Activated naive CD8-positive, alpha-beta T cell treated with anti-CD3 and anti-CD28 coated beads for 36 hours (primary cell): ENCODE measurements at places on chromosomes 11 and 22. TPM values are rescaled to one million over a fixed set of nuclear protein-coding genes. Genes with fewer than 3 reads are reported as not detected.

Gene CDHR5
- total RNA-seq, result not detected

Gene DAGLA
- 0.12 TPM for total RNA-seq

DNA sequence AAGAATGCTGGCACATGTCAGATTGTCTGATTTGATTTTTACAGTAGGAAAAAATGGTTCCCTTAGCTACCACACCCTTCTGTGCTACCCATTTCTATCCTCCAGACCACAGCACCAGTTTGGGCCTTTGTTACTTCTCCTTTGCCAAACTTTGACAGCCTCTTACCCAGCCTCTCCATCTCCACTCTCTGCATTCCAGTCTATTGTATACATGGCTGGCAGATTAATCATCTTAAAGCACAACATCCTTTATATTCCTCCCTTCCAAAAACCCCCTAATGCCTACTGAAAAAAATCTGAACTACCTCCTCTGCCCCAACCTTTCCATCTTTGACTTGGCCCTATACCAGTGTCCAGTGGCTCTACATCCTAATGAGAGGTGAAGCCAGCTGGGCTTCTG is 10.8 kb upstream of the PANX1 start:
- no peak overlapping the region for H3K27ac ChIP-seq
- no peak overlapping the region for H3K4me3 ChIP-seq
- DNase-seq, result no peak
- no peaks in the 10 kb centered on the region for H3K36me3 ChIP-seq
- H3K27me3 ChIP-seq, result peaks cover 15% of the 10 kb centered on the region

DNA sequence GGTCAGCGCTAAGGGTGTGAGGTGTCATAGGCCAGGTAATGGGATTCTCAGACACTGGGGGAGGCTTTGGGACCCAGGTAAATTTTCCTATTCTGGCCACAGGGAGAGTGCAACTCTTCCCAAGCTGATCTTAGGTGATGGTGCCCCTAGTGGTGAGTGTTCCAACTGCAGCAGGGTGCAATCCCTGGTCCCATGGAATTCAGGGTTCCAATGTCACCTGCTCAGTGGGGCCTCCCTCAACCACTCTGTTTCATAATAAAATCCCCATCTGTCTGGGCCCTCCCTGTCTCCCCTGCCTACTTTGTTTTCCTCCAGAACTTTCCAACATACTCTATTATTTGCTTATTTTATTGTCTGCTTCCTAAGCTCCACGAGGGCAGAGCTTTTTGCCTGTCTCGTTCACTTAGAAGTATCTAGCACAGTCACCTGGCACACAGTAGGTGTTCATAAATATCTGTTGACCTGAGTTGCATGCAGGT is 2.9 kb upstream of the SGSM1 start:
- no peaks in the 10 kb centered on the region for H3K4me1 ChIP-seq
- H3K4me3 ChIP-seq, result no peak overlapping the region
- peaks cover 13% of the 10 kb centered on the region for H3K27me3 ChIP-seq
- H3K27ac ChIP-seq, result no peak overlapping the region

Gene MYBPC3
- not detected for total RNA-seq

DNA sequence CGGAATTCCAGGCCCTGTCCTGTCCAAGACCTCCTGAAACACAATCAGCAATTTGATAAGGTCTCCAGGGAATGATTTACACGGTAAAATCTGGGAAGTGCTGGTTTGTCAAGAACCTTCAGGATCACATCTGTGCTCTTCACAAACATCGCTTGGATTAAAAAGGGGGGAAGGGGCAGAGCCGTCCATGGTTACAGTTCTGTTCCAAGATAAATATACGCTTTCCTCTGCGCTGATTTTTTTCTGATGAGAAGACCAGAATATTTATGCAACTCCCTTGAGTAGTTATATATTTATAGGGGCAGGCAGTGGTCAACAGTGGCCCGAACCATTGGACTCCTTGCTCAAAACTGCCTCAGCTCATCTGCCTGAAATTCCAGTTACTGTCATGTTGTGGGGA is 9.2 kb upstream of the APOL5 start:
- no peak overlapping the region for H3K27ac ChIP-seq
- H3K27me3 ChIP-seq, result peaks cover 5% of the 10 kb centered on the region
- peaks cover 5% of the 10 kb centered on the region for H3K36me3 ChIP-seq
- no peak for DNase-seq
- no peak overlapping the region for H3K4me3 ChIP-seq

Gene UBQLNL
- not detected for total RNA-seq

- no peak for DNase-seq
- peaks cover 27% of the 10 kb centered on the region for H3K4me1 ChIP-seq
- no peak overlapping the region for H3K27ac ChIP-seq
- no peaks in the 10 kb centered on the region for H3K27me3 ChIP-seq
Measured at GRCh38 chr11:64919627-64920026, 2.6 kb upstream of the ATG2A start.

Gene RFPL2
- total RNA-seq, result not detected

DNA sequence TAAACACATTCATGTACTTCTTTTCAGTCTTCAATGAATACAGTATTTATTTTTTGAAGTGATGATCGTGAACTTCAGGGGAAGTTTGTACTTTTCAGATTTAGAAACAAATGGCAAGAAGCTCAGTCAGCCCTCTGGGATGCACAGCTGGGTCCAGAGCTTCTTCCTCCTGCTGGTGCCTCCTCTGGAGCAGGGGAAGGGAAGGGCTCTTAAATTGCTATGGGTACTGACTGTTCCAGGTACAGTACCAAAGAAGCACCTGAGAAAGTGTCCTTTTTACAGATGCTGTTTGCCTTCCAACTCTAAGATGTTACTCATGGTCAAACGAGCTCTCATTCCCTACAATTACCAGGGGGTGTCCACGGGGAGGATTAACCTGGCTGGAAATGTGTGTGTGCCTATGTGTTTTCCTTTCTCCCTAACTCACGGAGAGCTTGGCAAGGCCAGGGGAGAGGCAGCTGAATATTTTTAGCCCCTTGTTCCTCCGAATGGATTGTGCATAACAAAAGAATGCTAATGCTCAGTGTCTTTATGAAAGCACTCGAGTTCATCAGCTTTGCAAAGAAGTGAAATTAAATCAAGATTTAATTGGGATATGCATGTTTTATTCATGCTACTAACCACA is 313.7 kb upstream of the CADM1 start:
- H3K4me3 ChIP-seq, result no peak overlapping the region
- DNase-seq, result no peak
- no peak overlapping the region for H3K27ac ChIP-seq
- peaks cover 3% of the 10 kb centered on the region for H3K27me3 ChIP-seq

Gene HPX
- not detected for total RNA-seq

DNA sequence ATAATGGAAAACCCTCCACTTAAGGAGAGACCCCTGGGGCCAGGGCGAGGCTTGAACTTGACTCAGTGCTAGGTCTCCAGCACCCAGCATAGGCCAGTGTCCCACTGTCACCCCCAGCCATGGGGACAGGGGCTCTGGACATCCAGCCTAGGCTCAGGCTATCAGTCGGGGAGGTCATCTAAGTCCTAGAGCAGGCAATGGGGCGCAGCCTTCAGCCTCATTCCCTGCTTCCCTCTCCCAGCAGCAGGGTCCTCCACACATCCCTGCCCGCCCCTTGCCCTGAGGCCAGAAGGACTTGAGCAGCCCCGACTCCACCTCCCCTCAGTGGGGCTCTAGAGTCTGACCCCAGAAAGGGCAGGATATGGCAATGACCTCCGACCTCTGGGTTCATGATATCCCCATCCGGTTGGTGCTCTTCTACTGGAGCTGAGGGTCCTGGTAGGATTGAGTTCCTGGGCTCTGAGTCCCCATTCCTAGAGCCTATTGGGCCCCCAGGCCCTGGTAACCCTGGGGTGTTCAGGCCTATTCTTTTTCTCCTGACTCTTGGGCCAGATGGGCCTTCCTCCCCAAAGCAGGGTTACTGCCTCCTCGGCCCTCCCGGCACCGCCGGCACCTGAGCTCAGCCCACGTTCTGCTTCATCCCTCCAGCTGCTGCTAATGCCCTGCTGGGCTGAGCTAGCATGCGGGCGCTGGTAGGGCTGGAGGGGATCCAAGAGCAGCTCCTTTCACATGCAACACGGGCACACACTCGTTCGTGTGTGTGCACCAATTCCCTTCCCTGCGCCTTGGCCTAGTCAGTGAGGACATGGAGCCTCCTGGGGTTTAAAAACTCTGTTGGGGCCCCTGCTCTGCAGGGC is 4.4 kb downstream of the CST6 start:
- H3K4me3 ChIP-seq, result no peak overlapping the region
- no peak overlapping the region for H3K27ac ChIP-seq
- no peak for DNase-seq
- peaks cover 7% of the 10 kb centered on the region for H3K4me1 ChIP-seq

Gene ARHGAP20
- total RNA-seq, result 0.28 TPM

GRCh38 chr11:94754335-94754734 is 13.8 kb upstream of the AMOTL1 start:
- H3K4me1 ChIP-seq, result no peaks in the 10 kb centered on the region
- H3K4me3 ChIP-seq, result no peak overlapping the region
- no peak for DNase-seq
- H3K36me3 ChIP-seq, result no peaks in the 10 kb centered on the region
- no peak overlapping the region for H3K27ac ChIP-seq

GRCh38 chr22:36364255-36365019 is 23.3 kb downstream of the MYH9 start:
- H3K4me1 ChIP-seq, result peaks cover 93% of the 10 kb centered on the region
- H3K36me3 ChIP-seq, result peaks cover 48% of the 10 kb centered on the region
- H3K27ac ChIP-seq, result peak overlapping the region; percentile 89
- H3K4me3 ChIP-seq, result peak overlapping the region; percentile 76

Gene RBMXL2
- total RNA-seq, result not detected

Gene SEC14L6
- not detected for total RNA-seq

Gene RIMBP3C
- total RNA-seq, result 0.06 TPM

GRCh38 chr22:24099666-24100065 is 81.6 kb upstream of the SUSD2 start:
- DNase-seq, result no peak
- peaks cover 17% of the 10 kb centered on the region for H3K36me3 ChIP-seq
- H3K27ac ChIP-seq, result no peak overlapping the region
- no peak overlapping the region for H3K4me3 ChIP-seq

GRCh38 chr22:42972649-42973535 is 42.1 kb downstream of the PACSIN2 start:
- no peak for DNase-seq
- H3K4me1 ChIP-seq, result peaks cover 43% of the 10 kb centered on the region
- H3K36me3 ChIP-seq, result peaks cover 20% of the 10 kb centered on the region
- no peak overlapping the region for H3K27ac ChIP-seq
- no peaks in the 10 kb centered on the region for H3K27me3 ChIP-seq
- H3K4me3 ChIP-seq, result no peak overlapping the region

Gene LYVE1
- not detected for total RNA-seq

GRCh38 chr11:59206635-59207034 is 6.1 kb downstream of the MPEG1 start:
- H3K36me3 ChIP-seq, result no peaks in the 10 kb centered on the region
- no peak overlapping the region for H3K27ac ChIP-seq
- peaks cover 34% of the 10 kb centered on the region for H3K4me1 ChIP-seq
- peaks cover 35% of the 10 kb centered on the region for H3K27me3 ChIP-seq
- no peak for DNase-seq

Gene DDX25
- total RNA-seq, result 0.14 TPM

GRCh38 chr22:48425091-48425506 is 1402.6 kb downstream of the BRD1 start:
- H3K4me1 ChIP-seq, result no peaks in the 10 kb centered on the region
- H3K36me3 ChIP-seq, result no peaks in the 10 kb centered on the region
- no peak overlapping the region for H3K4me3 ChIP-seq
- H3K27ac ChIP-seq, result no peak overlapping the region
- H3K27me3 ChIP-seq, result no peaks in the 10 kb centered on the region

- H3K4me3 ChIP-seq, result no peak overlapping the region
- no peaks in the 10 kb centered on the region for H3K4me1 ChIP-seq
- no peaks in the 10 kb centered on the region for H3K36me3 ChIP-seq
- H3K27me3 ChIP-seq, result peaks cover 13% of the 10 kb centered on the region
- H3K27ac ChIP-seq, result no peak overlapping the region
Measured at GRCh38 chr11:27807596-27807995, 107.3 kb upstream of the BDNF start.

DNA sequence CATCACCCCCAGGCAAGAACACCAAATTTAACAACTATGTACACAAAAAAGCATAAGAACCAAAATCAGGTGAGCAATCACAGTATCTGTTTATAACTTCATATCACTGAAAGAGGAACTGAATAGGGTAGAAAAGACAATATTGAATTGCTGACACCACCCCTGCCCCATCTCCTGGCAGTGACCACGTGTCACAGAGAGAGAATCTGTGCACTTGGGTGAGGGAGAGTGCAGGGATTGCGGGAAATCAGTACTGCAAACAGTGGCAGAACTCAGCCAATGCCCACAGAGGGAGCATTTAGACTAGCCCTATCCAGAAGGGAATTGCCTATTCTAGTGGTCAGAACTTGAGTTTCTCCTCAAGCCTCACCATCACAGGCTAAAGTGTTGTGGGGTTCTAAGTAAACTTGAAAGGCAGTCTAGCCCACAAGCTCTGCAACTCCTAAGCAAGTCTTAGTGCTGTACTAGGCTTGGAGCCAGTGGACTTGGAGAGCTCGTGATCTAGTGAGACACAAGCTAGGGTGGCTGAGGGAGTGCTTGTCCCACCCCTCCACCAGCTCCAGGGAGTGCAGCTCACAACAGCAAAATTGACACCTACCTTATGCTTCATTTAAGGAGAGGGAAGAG is 82.8 kb upstream of the PTH start:
- peaks cover 19% of the 10 kb centered on the region for H3K27me3 ChIP-seq
- H3K4me1 ChIP-seq, result no peaks in the 10 kb centered on the region
- no peak overlapping the region for H3K27ac ChIP-seq
- no peaks in the 10 kb centered on the region for H3K36me3 ChIP-seq
- H3K4me3 ChIP-seq, result no peak overlapping the region

GRCh38 chr22:27093422-27093821 is 436.0 kb downstream of the MIAT start:
- no peak overlapping the region for H3K4me3 ChIP-seq
- no peaks in the 10 kb centered on the region for H3K36me3 ChIP-seq
- H3K4me1 ChIP-seq, result no peaks in the 10 kb centered on the region
- no peak for DNase-seq
- no peak overlapping the region for H3K27ac ChIP-seq

- H3K4me1 ChIP-seq, result peaks cover 3% of the 10 kb centered on the region
- no peak overlapping the region for H3K27ac ChIP-seq
- no peak for DNase-seq
- no peak overlapping the region for H3K4me3 ChIP-seq
- H3K36me3 ChIP-seq, result no peaks in the 10 kb centered on the region
Measured at GRCh38 chr11:45654231-45655011, 11.0 kb downstream of the CHST1 start.

Gene PRR5
- 22.3 TPM for total RNA-seq

GRCh38 chr11:72969894-72970335 is 155.7 kb downstream of the ATG16L2 start:
- peaks cover 13% of the 10 kb centered on the region for H3K36me3 ChIP-seq
- no peak overlapping the region for H3K4me3 ChIP-seq
- H3K27ac ChIP-seq, result peak overlapping the region; percentile 84
- no peak for DNase-seq
- no peaks in the 10 kb centered on the region for H3K27me3 ChIP-seq
